Stimulated activated CD8-positive, alpha-beta memory T cell treated with anti-CD3 and anti-CD28 coated beads, Interleukin-15, amount 100 ng/mL, for 24 hours (primary cell): ENCODE measurements at places on chromosomes 2 and 18.

- DNase-seq: no peak
Measured at GRCh38 chr2:180962727-180963314, 17.6 kb upstream of the UBE2E3 start.

DNA sequence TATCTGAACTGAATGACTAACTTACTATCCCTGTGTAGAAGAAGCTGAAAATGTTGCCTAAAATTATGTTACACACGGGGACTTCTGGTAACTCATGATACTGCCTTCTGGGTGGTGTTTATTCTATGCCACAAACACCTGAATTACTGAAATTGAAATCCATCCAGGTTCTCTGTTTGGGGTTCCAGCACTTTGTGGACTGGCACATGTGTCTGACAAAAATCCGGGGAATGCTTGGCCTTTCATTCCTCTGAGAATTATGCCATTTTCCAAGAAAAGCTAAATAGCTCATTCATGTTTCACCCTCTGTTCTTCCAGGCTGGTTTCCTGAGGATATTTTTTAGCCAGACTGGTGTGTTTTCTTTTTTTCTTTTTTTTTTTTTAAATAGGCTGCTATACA, 59.5 kb upstream of the POU3F3 start:
- no peak for DNase-seq

GRCh38 chr2:3007135-3007534, 370.5 kb downstream of the EIPR1 start:
- DNase-seq: no peak

- DNase-seq: no peak
Measured at GRCh38 chr2:234816491-234816890, 135.3 kb upstream of the SH3BP4 start.

- DNase-seq: no peak
Measured at GRCh38 chr2:222928335-222928734, 67.5 kb downstream of the ACSL3 start.

DNA sequence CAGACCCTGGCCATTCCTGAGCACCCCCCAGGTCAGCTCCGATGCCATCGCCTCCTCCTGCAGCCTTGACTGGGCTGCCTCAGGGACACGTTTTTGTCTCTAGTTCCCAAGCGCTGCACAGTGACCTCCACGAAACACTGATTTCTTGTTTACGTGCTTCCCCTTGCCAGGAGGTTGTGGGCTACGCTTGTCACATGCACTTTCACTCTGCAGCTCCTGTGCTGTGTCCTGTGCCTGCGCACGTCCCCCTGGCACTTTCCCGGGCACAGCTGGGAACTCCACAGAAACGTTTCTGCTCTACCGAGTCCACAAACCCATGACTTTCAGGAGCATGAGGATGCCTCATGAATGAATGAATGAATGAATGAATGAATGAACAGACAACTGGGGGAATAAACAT, 160.6 kb downstream of the LAMA1 start:
- no peak for DNase-seq
